GM13976 (cell line): ENCODE measurements at places on chromosomes 2 and 18.
A peak's percentile ranks its signal among the peaks of the same experiment; 100 is the strongest.

DNA sequence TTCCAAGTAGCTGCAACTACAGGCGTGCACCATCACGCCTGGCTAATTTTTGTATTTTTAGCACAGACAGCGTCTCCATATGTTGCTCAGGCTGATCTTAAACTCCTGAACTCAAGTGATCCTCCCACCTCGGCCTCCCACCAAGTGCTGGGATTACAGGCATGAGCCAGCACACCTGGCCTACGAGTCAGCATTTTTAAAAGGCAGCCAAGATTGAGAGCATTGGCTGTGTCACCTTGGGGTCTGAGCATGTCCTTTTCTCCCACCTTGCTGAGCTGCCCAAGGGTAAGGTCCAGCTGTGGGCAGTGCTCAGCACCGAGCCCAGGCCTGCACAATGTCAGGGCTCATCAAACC is 142.8 kb upstream of the LMAN1 start:
- no peak for DNase-seq

GRCh38 chr2:72362733-72363132 is 215.1 kb upstream of the CYP26B1 start:
- no peak for DNase-seq

- DNase-seq = peak; percentile 49
These were observed 833 bp downstream of the AFG3L2 start for GRCh38 chr18:12376034-12376753.

DNA sequence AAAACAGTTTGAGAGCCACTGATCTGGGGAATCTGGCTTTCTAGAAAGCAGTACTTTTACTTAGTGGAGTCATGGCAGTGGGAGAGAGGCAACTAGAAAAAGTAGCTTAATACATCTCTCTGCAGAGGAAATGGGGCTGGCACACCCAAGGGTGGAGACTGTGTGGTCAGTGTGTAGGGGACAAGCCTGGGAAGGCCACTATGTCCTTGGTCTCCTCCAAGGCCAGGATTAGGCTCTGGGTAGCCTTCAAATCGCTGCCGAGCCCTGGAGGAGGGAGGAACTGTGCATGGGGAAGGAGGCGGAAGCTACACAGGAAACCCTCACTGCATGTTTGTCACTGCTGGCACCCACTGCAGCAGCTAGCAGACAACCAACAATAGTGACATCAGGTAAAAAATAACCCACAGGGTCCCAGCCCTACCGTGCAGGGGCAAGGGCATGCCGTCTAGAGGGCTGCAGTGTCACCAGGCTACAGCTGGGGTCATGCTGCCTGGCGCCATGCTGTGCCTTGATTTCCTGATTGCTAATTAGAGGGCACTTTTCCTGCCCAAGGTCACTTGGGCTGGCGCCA is 34.8 kb downstream of the LBH start:
- no peak for DNase-seq

DNA sequence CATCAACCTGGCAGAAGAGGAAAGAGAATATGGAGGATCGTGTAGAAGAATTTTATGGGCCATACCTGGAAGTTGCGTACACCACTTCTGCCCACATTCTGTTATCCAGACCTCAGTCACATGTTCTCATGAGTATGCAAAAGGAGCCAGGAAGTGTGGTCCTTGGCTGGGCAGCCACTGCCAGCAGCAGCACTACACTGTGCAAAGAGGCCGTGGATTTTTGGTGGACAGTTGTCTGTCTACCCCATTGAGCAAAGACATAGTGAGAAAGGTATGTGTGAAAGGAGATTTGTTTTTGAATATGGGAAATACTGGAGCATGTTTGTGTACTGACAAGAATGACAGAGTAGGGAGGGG is 68.1 kb downstream of the SDC1 start:
- DNase-seq = no peak

- DNase-seq = peak; percentile 75
These were observed at the start of gene SP9 for GRCh38 chr2:174334781-174335251. Gene SP9, plus strand, starts transcription at chr2:174334954. Its CDS starts 139 bp downstream, at chr2:174335093.

DNA sequence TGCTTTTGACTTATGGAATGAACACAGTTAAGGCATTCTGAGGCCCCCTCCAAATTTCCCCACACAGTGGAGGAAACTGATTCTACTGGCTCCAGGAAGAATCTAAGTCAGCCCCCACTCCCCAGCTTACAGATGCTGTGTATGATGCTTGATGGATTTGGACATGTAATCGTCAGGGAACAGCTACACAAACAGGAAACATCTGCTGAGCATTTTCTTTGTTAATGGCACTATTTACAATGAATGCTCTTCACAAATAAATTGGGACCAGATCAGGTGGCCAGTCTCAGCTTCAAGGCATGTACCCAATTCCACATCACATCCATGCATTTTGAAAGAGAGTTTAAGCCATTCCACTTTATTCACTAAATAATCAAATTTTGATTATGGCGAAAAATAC is 562.3 kb downstream of the SOX11 start:
- DNase-seq = no peak

DNA sequence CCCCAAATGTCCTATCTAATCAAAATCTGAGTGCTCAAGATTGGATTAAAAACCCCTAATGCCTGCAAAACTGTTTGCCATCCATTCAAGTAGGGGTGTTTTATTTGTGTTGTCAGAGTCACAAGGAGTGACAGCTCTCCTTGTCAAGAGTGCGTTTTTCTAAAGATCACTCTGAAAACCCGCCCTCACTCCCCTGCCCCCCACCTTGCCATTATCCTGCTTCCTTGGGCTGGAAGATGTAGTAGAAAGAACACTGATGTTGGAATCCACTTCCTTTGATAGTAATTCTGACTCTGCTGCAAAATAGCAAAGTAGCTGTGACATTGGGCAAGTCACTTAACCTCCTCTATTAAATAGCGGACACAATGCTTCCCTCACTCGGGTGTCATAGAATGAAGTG is 155.6 kb downstream of the TSN start:
- no peak for DNase-seq
